ENCODE measurements at places on chromosomes 4 and X. TPM values are rescaled to one million over a fixed set of nuclear protein-coding genes. Genes with fewer than 3 reads are reported as not detected.

DNA sequence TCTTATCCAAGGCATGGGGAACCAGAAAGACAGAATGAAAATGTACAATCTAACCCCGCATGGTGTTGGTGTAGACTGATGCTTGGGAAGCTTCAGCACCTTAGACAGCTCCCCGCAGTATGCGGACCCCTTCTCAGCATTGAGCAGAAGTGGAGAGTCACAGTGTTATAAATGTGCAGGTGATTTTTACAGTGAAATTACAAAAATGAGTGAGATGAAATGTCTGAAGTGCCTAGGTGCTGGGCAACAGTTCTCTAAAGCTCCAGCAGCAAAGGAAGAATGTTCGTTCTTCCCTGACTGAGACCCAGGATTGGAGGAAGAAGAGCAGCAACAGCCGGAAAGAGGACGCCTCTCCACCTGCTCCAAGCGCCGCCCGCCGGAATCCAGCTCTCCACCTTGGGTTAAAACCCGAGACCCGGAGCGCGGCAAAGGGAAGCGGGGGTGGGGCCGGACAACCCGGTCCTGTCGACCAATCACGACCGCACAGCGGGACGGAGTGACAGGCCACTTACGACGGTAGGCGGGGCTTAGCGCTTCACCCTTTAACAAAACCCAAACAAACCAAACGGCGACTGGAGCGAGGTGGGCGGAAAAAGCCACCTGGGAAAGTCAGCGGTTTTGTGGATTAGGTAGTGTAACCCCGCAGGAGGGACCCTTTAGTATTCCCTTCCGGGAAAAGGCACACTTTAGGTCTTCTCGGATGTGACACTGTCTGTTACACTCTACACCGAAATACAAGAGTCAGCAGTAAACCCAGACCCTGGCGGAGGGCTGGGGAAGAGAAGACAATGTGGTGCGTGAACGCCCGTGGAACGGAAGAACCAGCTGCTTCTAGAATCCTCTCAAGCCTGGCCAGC is at the start of gene GLRA3:
TSS of gene GLRA3 (minus strand) at position 403 of the 857 bp plus-strand sequence. CDS start 436 bp downstream, outside the sequence.
- peak; percentile 98 for DNase-seq

DNA sequence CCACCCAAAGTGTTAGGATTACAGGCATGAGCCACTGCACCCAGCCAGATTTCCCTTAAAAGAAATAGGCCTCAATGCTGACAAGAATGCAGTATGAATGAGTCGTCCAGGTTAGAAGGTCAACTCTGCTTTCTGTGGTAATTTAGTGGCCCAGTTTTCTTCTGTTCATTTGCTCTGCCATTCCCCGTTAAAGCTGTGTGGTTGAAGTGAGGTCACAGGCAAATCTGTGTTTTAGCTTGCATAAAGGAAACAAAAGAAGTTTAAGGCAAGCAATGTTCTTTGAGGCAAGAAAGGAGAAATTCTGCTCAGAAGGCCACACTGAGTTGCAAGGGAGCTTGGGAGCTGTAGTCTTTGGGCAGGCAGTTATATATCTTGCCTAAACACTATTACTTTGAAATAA is 176.8 kb downstream of the LARP7 start:
- DNase-seq = no peak

- no peak for DNase-seq
These were observed 348.0 kb downstream of the BCOR start for GRCh38 chrX:39749728-39750127.

GRCh38 chrX:44494357-44494756 is 48.3 kb downstream of the FUNDC1 start:
- no peak for DNase-seq

- peak; percentile 58 for DNase-seq
These were observed 861 bp downstream of the SEC24D start for GRCh38 chr4:118834960-118835569.

- DNase-seq = no peak
These were observed 804.2 kb downstream of the CENPC start for GRCh38 chr4:66741081-66741480.

GRCh38 chrX:35841872-35842271 is 43.7 kb downstream of the MAGEB16 start:
- no peak for DNase-seq

DNA sequence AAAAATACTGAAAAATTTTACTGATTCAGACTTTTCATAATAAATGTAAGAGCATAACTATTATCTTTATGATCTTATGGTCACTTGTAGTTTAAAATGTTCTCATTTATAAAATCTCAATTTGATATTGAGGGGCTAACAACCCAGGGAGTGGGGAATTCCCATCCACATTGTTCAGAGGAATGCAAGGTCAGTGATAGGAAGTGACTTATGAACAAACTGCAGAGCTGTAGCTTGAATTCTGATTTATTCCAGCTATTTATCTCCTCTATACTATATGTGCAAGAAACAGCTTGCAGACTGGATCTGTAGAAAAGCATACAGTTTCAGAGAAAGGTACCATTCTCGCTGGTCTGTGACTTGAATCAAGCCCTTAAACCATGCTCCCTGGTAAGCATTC is 61.6 kb downstream of the SEC24D start:
- DNase-seq = no peak

GRCh38 chr4:38523524-38524448 is 140.2 kb upstream of the KLF3 start:
- DNase-seq = no peak

- no peak for DNase-seq
These were observed 211.9 kb upstream of the KIT start for GRCh38 chr4:54445866-54446265.

GRCh38 chr4:112327965-112328733 is 31.0 kb downstream of the ALPK1 start:
- DNase-seq = peak; percentile 63

DNA sequence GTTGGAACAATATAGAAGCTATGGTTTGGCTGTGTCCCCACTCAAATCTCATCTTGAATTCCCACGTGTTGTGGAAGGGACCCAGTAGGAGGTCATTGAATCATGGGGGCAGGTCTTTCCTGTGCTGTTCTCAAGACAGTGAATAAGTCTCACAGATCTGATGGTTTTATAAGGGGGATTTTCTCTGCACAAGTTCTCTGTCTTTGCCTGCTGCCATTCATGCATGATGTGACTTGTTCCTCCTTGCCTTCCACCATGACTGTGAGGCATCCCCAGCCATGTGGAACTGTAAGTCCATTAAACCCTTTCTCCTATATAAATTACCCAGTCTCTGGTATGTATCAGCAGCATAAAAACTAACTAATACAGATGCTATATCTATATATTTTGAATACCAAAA is 135.2 kb upstream of the EDNRA start:
- no peak for DNase-seq

DNA sequence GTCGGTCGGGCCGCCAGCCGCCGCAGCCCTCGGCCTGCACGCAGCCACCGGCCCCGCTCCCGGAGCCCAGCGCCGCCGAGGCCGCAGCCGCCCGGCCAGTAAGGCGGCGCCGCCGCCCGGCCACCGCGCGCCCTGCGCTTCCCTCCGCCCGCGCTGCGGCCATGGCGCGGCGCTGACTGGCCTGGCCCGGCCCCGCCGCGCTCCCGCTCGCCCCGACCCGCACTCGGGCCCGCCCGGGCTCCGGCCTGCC is 213 bp downstream of the NFKB1 start:
- peak; percentile 90 for DNase-seq

Gene MAGEA2
- not detected for total RNA-seq

Data from neural progenitor cell (in vitro differentiated cells).